Activated CD4-positive, alpha-beta memory T cell treated with anti-CD3 and anti-CD28 coated beads for 36 hours (primary cell): ENCODE measurements at places on chromosomes 7 and 10.
A peak's percentile ranks its signal among the peaks of the same experiment; 100 is the strongest.

DNA sequence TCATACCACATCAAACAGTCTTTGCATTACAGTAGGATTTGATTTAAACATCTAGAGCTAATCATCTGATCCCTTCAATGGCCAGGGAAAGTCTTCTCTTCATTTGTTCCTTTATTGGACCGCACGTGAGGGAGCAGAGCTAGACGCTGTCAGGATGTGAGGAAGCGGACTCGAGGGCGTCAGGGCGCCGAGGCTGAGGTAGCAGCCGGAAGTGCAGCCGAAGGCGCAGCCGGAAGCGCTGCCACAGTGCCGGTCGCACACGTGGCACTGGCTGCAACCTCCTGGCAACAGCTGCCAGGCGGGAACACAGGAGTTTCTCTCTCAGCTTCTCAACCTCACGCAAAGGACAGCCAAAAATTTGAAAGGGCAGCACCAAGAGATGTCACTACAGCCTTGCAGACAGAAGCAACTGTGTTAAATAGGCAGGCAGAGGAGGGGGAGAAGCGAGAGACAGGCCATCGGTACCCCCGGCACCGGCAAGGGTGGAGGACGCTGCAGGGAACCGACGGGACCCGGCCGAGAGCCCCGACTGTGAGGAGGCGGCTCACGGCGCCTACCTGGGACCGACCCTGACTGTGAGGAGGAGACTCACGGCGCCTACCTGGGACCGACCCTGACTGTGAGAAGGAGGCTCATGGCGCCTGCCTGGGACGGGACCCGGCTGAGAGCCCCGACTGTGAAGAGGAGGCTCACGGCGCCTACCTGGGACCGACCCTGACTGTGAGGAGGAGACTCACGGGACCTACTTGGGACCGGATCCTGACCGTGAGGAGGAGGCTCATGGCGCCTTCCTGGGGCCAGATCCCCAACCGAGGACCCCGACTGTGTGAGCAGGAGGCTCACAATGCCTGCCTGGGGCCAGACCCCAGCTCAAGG is 32.3 kb downstream of the VIPR2 start:
- peak; percentile 17 for DNase-seq

DNA sequence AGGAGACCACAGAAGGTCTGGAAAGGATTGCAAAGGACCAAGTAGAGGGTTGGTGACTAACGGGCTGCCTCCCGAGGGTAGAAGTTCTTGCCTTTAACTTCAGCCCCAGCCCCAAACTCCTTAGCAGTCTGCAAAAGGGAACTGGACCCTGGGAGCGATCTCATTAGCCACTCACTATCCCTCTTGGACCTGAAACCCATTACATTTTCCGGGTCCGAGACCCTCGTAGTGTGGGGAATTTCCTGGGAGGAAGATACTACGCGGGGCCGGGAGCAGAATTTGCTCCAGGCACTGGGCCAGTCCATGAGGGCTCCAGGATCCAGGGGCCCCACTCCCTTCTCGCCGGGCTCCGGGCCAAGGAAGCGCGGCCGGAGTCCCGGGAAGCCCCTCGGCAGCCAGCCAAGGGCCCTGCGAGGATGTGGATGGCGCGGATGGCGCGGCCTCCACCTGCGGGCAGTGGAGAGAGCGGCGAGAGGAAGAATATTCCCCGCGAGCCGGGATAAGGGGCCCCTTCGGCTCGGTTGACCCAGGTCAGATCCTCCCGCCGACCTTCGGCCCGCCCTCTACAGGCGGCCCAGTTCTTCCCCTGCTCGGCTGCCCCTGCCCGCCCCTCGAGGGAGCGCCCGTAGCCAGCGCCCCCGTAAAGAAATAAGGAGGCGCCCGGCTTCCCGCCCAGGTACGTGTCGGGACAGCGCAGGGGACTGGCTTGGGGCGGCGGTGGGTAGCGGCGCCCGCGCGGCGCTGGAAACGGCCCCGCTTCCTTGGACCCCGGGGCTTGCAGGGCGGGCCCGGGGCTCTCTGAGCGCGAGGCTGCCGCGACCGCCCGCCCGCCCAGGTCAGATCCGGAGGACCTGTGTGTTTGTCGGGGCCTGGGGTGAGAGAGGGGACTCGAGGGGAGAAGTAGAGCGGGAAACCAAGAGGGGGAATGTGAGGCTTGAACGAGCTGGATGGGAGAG is at the start of gene MYO3A:
MYO3A (plus strand) TSS at position 577 of the 956 bp plus-strand sequence. CDS start 17,882 bp downstream, outside the sequence.
- DNase-seq = no peak

- no peak for DNase-seq
Measured at GRCh38 chr7:128148676-128149075, 92.4 kb upstream of the LEP start.

DNA sequence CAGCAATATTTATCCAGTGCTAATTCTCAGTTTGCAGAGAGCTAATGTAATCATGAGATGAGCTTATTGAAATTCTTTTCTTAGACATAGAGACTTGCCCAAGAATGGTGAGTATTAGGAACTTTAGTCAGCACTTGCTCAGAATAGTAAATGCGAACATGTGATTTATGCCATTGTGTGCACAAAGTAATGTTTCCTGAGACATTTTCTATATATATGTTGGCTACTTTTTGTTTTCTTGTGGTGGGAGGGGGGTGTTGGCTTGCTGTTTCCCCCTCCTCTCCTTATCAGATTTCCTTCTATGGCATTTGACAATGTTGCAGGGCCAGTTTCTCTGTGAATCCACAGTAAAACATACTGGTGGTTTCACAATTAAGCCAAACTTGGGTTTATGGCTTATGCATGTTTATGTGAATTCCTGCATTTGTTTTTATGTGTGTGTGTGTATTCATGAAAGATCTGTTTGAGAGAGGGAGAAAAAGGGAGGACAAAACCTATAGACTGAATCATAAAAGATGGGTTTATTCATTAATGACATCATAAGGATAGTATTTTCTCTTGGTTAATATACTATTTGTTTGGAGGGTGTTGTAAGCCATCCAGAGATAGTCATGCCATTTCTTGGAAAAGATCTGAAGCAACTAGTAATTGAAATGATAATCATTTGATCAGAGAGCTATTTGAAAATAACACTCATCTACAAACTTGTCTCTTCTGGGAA is 36.3 kb downstream of the ARID5B start:
- peak; percentile 30 for DNase-seq
